Activated CD4-positive, alpha-beta T cell treated with anti-CD3 and anti-CD28 coated beads, Interleukin-2, Interleukin-6, amounts not matched to agents 100 ng/mL and 50 ng/mL, durations not matched to agents 16 hours and 8 hours (primary cell): ENCODE measurements at places on chromosomes 1 and 21.
A peak's percentile ranks its signal among the peaks of the same experiment; 100 is the strongest.

DNA sequence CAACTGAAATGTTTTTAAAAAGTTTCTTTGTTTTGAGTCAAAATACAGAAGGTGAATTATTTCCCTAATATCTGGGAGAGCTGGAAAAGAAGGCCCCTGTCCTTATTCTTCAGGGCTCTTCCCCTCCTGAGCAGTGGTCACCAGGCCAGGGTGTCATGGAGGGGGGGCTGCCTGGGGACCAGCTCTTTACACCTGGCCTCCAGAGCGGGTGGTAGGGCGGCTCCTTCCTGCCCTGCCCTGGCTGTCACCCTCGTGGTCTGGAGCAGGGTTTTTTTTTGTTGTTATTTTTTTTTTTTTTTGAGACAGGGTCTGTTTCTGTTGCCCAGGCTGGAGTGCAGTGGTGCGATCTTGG, 6.6 kb downstream of the SKI start:
- no peak for DNase-seq

GRCh38 chr21:16978309-16978895, 534.4 kb upstream of the CXADR start:
- no peak for DNase-seq

GRCh38 chr1:109214695-109215623, 1.2 kb downstream of the SARS1 start:
- peak; percentile 78 for DNase-seq

DNA sequence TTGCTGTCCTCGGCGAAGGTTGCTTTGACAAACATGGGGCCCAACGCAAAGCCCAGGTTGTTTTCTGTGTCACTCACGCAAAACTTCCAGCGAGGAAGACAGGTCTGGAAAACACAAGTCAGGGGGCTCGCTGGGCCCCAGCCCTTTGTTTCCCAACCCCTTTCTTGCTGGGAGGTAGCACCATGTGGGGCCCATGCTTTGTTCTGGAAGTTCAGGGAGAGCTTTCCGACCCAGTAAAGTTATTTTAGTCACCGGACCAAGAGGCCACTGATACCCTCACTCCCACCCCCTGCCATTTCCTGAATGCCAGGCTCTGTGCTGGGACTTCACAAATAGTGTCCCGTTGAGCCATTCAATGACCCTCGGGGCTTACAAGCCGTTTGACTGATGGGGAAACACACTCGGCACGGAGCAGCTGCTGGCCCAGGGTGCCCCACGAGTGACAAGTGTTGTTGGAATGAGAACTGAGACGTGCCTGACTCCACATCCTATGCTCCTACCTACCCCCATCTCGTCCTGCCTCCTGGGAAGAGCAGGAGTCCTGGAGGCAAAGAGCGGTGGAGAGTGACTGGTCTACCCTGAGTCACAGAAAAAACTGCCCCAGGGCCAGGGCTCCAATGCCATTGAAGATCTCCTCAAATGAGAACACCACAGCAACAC, 52.0 kb downstream of the ECE1 start:
- no peak for DNase-seq

- no peak for DNase-seq
Observed at GRCh38 chr1:170698301-170699275, 34.7 kb downstream of the PRRX1 start.
